ENCODE measurements at places on chromosomes 2 and 18.

DNA sequence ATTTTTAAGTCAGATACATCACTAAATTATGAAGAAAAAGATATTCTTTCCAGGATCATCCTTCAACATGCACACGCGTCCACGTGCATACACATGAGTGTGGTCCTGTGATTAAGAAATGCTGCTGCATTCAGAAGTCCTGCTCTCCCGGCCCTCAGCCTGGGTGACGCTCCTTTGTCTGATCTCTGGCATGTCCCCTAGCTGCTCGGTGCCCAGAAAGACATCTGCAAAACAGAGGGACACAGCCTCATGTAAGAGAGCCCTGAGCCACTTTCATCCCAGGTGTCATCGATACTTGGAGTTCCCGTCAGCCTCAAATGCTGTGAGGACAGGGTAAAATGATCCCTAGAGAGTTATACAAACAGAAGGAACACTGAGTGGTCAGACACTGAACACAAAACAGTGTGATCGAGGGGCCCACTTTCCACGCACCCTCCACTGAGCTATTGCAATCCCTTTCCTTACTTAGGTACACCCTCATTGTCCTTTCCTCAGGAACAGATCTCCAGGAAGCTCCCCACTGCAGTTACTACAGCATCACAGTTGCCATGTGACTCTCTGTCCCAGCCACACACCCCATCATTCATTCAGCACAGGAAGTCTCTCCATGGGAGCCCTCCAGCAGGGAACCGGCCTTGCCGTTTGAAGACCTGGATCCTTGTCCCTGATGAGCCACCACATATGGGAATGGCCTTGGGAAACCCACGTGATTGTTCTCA lies 32.1 kb downstream of the CRACDL start:
- DNase-seq, result no peak

- no peak for DNase-seq
Observed at GRCh38 chr2:2573658-2574293, 242.7 kb upstream of the MYT1L start.

GRCh38 chr2:203550266-203550665 lies 15.2 kb upstream of the RAPH1 start:
- no peak for DNase-seq

GRCh38 chr2:54042897-54043620 lies 72.3 kb upstream of the PSME4 start:
- DNase-seq, result no peak

DNA sequence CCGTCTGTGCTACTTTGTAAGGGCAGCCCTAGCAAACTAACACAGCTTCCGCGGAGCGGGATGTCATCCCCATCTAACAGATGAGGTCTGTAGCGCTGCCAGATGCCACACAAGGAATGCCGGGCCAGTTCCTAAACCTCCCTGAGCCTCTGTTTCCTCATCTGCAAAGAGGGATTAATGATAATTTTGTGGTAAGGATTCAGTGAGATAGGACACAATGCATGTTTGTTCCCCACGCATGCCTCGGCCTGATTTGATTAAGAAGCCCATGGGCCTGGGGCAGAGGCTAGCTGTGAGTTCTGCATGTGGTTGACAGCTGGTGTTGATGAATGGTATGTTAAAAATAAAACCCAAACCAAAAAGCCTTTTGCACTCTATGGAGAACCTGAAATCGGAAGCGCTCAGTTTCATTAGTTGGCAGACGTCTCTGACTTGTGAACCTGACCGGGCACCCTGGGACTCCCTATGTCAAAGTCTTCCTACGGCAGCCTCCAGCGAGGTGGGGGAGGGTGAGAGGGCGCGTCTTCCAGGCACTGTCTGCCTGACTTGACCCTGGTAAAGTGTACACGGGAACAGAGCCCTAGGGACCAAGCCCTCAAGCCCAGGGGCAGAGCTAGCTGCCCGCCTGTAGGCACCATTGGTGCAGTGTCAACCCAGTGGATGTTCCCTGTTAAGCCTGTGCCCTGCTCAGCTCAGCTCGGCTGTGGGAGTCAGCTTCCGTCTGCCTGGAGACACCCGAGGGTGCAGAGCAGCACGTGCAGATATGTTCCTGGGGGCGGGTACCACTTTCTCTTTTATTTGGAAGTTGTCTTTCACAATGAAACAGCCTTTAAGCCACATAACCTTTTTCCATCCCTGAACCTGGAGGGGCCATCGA lies 14.8 kb upstream of the INHBB start:
- DNase-seq, result no peak

DNA sequence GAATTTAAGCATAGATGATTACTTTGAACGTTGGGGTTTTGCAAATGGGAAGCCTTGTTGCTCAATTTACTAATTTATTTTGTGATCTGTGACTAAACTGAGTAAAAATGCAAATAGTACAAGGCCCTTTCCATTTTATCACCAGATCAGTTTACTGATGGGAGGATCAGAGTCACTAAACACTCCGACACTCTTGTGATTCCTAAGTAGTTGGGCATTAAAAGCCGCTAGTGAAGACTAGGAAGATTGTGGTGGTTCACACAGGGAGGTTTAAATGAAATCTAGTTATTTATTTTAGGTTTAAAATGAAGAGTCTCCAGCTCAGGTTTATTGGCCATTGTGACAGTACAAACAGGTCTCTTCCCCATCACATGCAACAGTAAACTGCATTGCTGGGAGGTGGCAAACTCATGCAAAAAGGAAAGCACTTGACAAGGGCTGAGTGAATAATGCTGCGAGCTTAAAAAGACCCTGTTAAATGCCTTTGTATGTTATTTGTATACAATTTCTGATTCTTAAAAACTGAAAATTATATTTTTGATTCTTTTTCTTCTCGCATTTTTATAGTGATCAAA lies 394.8 kb upstream of the FANCL start:
- DNase-seq, result no peak

DNA sequence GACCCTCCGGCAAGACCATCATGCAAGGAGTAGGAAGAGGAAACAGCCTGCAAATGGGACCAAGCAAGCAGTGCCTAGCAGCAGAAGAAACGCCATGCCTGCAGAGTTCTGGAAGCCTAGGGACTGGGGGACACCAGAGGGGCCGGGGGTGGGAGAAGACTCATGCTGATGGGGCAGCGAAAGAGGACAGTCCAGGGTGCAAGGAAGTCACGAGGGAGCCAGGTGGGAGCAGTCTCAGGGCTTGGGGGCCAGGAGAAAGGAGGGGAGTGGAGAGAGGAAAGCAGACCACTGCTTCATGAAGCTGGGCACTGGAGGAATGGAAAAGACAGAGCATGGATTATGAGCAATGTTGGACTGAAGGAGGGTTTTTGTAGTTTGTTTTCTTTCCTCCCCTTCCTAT lies 119.4 kb upstream of the CAPN13 start:
- no peak for DNase-seq

GRCh38 chr2:224682134-224682533 lies 34.0 kb downstream of the CCDC195 start:
- no peak for DNase-seq

GRCh38 chr2:162746310-162746709 lies 92.3 kb downstream of the KCNH7 start:
- DNase-seq, result no peak

DNA sequence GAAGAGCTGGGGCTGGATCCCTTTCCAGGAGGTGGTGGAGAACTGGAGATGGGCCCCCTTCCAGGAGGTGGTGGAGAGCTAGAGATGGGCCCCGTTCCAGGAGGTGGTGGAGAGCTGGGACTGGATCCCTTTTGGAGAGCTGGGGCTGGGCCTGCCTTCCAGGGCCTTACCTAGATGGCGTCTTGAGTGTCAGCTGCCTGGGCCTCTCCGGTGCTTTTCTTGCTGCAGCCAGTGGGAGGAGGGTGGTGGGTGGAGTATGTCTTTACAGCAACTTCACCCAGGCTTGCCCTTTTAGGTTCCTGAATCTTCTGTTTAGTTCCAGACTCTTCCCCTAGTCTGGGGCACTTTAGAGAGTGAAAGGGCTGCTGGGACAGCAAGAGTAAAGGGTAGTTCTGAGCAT lies 19.1 kb upstream of the TXNDC2 start:
- DNase-seq, result no peak
